ENCODE measurements at places on chromosomes 11 and 22. TPM values are rescaled to one million over a fixed set of nuclear protein-coding genes. Genes with fewer than 3 reads are reported as not detected.

The NRIP3 gene
- 0.28 TPM for total RNA-seq

The PLEKHB1 gene
- total RNA-seq: 13.9 TPM

The ISX gene
- 0.12 TPM for total RNA-seq

The OR6M1 gene
- not detected for total RNA-seq

The CCDC73 gene
- total RNA-seq: not detected

GRCh38 chr11:86591631-86592030 is 80.8 kb downstream of the ME3 start:
- H3K27me3 ChIP-seq: no peaks in the 10 kb centered on the region
- DNase-seq: no peak
- peak overlapping the region; percentile 77 for H3K27ac ChIP-seq
- H3K4me3 ChIP-seq: no peak overlapping the region

GRCh38 chr11:124176925-124177715 is 6.0 kb upstream of the OR10D3 start:
- no peaks in the 10 kb centered on the region for H3K27me3 ChIP-seq
- H3K4me3 ChIP-seq: no peak overlapping the region
- H3K36me3 ChIP-seq: no peaks in the 10 kb centered on the region
- no peak for DNase-seq

GRCh38 chr11:12077535-12078280 is 32.7 kb upstream of the MICAL2 start:
- no peaks in the 10 kb centered on the region for H3K36me3 ChIP-seq
- H3K4me3 ChIP-seq: no peak overlapping the region
- H3K27ac ChIP-seq: no peak overlapping the region
- H3K27me3 ChIP-seq: no peaks in the 10 kb centered on the region
- no peak for DNase-seq
- no peaks in the 10 kb centered on the region for H3K4me1 ChIP-seq

DNA sequence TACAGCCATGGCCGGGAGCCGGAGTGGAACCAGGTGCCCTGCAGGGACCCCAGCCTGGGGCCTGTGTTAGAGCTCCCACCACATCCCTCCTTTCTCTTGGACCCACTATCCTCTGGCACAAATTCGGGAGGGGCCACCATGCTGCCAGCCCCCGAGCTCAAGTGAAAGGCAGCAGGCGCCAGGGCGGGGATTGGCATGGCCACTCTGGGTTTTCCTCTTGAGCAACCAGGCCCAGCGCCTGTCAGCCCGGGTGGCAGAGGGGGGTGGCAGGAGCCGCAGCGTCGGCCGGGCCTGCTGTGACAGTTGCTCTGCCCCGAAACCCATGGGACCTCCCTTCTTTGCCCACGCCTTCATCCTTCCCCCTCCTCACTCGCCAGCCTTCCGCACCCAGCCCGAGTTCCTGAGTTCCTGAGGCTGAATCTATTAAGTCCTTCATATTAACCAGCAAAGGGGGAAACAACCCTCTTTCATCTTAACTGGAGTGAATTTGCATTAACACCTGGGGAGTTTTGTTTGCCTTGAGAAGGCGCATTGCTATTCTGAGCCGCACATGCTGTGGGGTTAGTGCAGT is 16.8 kb upstream of the CABP7 start:
- H3K36me3 ChIP-seq: no peaks in the 10 kb centered on the region
- no peak for DNase-seq
- no peak overlapping the region for H3K27ac ChIP-seq
- peaks cover 7% of the 10 kb centered on the region for H3K4me1 ChIP-seq

DNA sequence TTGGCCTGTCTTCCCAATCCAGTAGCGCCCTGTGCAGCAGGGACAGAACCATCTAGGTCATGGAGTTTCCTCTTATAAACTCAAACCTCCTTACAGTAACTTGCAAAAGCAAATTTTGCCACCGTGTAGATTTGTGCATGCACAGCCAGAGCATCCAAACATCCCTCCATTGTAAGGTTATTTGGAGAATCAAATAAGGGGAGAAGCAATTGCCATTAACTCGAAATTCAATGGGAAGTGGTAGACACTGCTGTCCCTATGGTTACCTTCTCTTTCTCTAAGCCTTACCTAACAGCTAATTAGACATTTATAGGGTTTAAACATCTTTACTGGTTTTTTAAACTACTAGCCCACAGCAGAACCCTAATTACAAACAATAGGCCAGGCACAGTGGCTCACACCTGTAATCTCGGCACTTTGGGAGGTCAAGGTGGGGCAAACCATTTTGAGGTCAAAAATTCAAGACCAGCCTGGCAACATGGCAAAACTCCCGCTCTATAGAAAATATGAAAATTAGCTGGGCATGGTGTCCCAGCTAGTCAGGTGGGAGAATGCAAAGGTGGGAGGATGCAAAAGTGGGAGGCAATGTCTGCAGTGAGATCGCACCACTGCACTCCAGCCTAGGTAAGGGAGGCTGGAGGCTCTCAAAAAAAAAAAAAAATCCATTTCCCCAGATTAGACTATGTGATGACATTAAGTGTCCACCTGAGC is 6.6 kb downstream of the HSPA8 start:
- H3K36me3 ChIP-seq: peaks cover 24% of the 10 kb centered on the region
- no peak for DNase-seq
- peaks cover 22% of the 10 kb centered on the region for H3K4me1 ChIP-seq
- H3K27me3 ChIP-seq: no peaks in the 10 kb centered on the region
- H3K27ac ChIP-seq: no peak overlapping the region

- DNase-seq: peak; percentile 88
- H3K27me3 ChIP-seq: no peaks in the 10 kb centered on the region
- peak overlapping the region; percentile 44 for H3K4me3 ChIP-seq
- peaks cover 56% of the 10 kb centered on the region for H3K4me1 ChIP-seq
- H3K27ac ChIP-seq: peak overlapping the region; percentile 77
Observed at GRCh38 chr11:8810540-8811301, 100.3 kb upstream of the AKIP1 start.

DNA sequence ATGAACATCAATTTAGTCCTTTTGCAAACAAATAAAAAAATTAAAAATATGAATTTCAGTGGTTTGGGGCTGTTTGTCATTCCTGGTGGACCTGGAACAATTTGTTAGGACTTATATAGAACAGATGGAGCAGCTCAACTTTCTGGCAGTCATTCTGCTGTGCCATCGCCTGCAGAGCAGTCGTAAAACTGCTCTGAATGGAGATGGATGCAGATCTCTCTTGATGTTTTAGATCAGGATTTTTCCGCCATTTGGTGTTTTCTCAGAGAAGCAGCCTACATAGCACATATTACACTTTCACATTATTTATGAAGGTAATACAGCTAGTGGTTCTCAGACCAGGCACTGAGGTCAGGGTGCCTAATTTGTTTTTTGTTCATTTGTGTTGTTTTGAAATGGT is 31.8 kb upstream of the HSPA8 start:
- no peaks in the 10 kb centered on the region for H3K27me3 ChIP-seq
- no peaks in the 10 kb centered on the region for H3K4me1 ChIP-seq

DNA sequence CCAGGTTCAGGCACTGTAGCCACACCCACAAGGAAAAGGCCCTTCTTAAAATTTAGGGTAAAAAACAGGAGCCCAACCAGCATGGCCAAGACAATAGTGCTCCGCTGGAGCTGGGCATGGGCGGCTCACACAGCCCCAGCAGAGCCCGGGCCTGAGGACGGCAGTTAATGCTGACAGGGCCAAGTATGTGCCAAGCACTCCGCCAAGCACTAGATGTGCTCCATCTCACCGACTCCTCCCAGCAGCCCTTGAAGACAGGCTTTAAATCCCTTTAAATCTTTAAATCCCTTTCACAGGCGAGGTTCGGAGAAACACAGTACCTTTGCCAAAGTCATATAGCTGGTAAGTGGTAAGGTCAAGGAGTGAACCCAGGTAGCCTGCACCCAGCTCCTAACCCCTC is 4.8 kb downstream of the ARFGAP2 start:
- H3K4me1 ChIP-seq: peaks cover 8% of the 10 kb centered on the region
- H3K4me3 ChIP-seq: no peak overlapping the region
- DNase-seq: no peak
- peaks cover 33% of the 10 kb centered on the region for H3K36me3 ChIP-seq
- no peaks in the 10 kb centered on the region for H3K27me3 ChIP-seq
- no peak overlapping the region for H3K27ac ChIP-seq

DNA sequence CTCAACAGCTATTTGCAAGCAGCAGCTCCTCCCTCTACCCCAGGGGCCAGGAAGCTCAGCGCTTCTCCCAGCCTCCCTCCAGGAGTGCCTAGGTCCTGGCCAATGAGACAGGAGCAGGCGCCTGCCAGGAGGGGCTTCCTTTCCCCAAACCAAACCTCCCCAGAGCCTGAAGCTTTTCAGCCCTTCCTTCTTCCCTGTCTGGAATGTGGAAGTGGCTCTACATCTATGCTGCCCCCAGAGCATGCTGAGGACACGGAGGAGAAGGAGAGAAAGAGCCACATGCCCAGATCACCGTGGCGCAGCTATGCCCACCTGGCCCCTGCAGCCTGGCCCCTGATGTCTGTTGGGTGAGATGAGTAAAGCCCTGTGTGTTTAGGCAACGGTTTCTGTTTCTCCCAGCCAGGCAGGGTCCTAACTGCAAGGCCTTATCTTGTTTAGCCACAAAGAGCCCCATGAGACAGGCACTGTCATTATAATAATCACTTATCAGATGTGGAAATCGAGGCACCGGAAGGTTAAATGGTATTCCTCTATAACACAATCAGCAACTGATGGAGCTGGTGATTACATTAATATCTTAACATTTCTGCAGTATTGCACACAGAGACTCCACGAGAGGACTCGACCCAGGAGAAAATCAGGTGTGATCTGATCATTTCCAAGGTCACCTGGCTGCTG is 315.8 kb downstream of the CTTN start:
- no peak for DNase-seq
- H3K36me3 ChIP-seq: no peaks in the 10 kb centered on the region
- no peak overlapping the region for H3K4me3 ChIP-seq
- no peaks in the 10 kb centered on the region for H3K27me3 ChIP-seq
- no peaks in the 10 kb centered on the region for H3K4me1 ChIP-seq

DNA sequence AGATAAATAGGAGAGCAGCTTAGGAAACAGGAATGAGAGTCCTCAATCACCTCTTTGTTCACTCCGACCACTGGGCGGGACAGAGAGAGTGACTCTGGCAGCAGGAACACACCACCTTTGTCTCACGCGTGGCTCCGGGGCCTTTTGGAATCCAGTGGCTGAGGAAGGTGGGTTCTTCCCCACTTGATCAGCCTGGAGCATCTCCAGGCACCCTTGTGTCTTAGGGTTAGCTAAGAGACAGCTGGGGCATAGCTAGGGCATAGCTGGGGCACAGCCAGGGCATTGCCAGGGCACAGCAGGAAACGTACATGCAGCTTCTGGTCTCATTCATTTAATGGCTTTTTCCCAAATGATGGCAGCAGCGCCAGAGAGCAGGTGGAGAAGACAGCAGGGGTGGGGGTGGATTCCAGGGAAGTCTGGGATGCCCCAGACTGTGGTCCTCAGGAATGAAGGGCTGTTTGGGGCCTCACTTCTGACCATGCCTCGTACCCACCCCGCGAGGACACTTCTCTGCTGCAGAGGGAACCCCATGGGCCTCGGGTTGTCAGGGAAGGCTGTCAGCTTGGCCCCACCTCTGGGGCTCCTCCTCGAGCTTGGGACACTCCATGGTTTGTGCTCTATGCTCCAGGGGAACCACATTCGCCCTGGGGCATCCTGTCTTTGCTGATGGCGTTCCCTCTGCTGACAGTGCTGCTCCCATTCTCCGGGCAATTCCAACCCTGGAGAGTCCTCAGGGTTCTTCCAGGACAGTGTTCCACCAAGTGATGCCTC is 30.4 kb upstream of the SHANK2 start:
- no peaks in the 10 kb centered on the region for H3K4me1 ChIP-seq
- peak overlapping the region; percentile 76 for H3K27ac ChIP-seq
- no peaks in the 10 kb centered on the region for H3K36me3 ChIP-seq
- H3K27me3 ChIP-seq: no peaks in the 10 kb centered on the region

- no peaks in the 10 kb centered on the region for H3K27me3 ChIP-seq
- H3K36me3 ChIP-seq: no peaks in the 10 kb centered on the region
- no peak overlapping the region for H3K4me3 ChIP-seq
- no peak for DNase-seq
- no peaks in the 10 kb centered on the region for H3K4me1 ChIP-seq
Observed at GRCh38 chr11:11036848-11037732, 179.2 kb upstream of the ZBED5 start.
